Neural progenitor cell (in vitro differentiated cells): ENCODE measurements at places on chromosomes 7 and 10.

- DNase-seq: no peak
These were observed 21.7 kb upstream of the ZNF365 start for GRCh38 chr10:62352356-62352970.

- DNase-seq: no peak
These were observed 139.0 kb downstream of the CNTNAP2 start for GRCh38 chr7:146255609-146256008.

GRCh38 chr10:121415063-121415399, 183.2 kb downstream of the FGFR2 start:
- DNase-seq: no peak

GRCh38 chr7:155371884-155372781, 74.5 kb downstream of the INSIG1 start:
- DNase-seq: peak; percentile 38

DNA sequence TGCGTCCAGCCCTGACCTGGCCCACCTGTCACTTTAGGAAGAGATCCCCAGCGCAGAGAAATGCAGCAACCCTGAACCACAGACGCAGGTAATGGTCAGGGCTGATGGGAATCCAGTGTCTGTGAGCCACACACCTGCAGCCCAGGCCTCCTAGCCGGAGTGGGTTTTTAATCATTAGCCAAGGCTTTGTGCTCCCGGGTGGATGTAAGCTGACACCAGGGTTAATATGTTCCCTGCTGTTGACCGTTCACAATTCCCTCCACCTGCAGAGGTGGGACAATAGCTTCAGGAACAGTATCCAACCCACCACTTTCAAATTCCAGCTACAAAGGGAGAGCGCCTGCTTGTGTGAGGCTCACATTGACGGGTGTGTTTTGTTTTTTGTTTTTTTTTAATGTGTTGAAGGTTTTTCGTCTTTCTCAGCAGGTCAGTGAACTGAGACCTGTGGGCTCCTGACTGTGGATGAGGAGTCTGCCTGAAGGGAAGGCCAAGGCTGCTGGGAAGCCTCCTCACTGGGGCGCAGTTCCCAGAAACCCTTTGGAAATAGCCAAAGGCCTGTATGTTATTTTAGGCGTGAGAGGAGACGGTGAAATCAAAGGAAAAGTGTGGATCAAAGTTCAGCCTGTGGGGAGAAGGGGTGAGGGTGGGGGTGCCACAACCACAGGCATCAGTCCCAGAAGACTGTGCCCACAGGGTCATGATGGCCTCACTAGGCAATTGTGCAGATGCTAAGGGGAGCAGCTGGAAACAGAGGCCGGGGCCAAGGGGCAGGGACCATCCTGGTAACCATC, 111.1 kb downstream of the TNS3 start:
- peak; percentile 70 for DNase-seq

DNA sequence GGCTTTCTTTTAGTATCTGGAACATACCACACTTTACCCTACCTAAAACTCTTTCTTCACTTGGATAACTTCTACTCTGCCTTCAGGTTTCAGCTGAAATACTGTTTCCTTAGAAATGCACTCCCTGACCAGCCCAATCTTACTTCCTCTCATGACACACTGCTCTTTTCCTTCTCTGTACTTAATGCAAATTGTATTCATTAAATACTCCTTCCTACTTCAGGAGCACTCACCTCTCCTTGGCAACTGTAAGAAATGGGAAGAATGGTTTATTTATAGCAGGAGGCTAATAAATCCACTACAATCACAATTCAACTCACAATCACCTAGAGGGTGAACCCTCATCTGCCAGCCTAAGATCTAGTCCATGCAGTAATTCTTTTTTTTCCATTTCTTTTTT, 15.2 kb downstream of the ZCWPW1 start:
- no peak for DNase-seq

DNA sequence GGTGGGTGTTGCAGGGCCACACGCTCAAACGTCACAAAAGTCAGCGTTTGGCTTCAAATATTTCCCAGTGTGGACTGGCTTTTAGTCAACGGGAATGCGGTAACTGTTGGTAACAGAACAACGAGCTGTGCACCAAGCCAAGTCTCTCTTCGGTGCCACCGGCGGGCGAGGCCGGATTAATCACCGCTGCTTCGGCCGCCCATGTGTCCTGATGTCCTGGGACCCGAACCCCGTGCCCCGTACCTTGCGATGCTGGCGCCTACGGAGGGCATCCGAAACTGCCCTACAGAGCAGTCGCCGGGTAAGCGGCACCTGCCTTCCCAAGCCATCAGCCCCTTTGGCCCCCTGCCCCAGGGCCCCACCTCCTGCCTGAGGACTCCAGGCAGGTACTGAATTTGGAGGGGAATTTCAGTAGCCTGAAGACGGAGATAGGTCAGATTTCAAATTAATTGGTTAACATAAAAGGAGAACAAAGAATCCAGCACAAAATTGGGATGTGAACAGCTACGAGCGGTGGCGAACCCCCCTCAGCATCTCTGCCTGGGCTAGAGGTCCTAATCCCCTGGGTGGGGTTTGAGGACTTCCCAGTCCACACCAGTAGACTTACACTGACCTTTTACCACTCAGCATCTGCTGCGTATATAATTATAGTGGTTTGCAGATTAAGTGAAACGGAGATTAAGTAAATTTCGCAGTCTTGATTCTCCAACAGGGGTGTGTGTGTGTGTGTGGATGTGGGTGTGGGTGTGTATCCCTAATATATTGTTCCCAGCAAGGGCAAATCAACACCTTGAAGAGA, at the start of gene LRRC72:
LRRC72 (plus strand) TSS at position 84 of the 799 bp plus-strand sequence; CDS start at position 212, 128 bp downstream.
- DNase-seq: no peak

- DNase-seq: no peak
These were observed 72.9 kb downstream of the ADK start for GRCh38 chr10:74223755-74224529.

GRCh38 chr7:70725448-70725847, 406.5 kb upstream of the GALNT17 start:
- DNase-seq: no peak

DNA sequence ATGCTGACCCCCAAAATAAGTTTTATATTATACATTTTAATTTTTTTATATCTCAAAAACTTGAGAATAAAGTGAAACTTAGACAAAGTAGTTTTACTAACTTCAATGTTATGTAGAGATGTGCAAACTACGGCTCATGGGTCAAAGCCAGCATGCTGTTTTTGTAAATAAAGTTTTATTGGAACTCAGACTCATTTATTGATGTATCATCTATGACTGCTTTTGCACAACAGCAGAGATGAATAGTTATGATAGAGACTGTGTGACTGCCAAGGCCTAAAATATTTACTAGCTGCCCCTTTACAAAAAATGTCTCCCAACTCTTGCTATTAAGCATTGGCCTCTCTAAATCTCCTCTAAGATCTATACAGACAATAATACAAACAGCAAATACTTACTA, 12.4 kb downstream of the MTPN start:
- no peak for DNase-seq

DNA sequence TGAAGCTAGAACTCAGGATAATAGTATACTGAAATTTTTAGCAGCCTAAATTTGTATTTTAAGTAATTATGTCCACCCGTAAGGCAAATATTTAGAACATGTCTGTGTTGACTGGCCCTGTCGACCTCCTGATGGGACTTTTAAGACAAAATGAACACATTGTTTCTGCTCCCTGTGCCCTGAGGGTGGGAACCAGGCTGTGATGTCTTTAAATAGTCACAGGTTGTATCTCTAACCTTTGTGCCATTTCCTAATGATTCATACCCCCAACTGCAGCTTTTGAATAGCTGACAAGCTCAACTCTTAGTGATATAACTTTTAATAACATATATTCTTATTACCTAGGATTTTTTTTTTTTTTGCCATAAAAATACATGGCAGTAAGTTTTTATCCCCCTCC, 494.9 kb upstream of the AKR1E2 start:
- no peak for DNase-seq

DNA sequence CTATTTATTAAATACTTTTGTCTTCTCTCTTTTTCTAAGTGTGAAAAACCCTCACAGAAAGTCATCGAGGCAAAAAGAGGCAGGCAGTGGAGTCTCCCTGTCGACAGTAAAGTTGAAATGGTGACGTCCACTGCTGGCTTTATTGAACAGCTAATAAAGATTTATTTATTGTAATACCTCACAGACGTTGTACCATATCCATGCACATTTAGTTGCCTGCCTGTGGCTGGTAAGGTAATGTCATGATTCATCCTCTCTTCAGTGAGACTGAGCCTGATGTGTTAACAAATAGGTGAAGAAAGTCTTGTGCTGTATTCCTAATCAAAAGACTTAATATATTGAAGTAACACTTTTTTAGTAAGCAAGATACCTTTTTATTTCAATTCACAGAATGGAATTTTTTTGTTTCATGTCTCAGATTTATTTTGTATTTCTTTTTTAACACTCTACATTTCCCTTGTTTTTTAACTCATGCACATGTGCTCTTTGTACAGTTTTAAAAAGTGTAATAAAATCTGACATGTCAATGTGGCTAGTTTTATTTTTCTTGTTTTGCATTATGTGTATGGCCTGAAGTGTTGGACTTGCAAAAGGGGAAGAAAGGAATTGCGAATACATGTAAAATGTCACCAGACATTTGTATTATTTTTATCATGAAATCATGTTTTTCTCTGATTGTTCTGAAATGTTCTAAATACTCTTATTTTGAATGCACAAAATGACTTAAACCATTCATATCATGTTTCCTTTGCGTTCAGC, 43.4 kb downstream of the TARP start:
- no peak for DNase-seq

DNA sequence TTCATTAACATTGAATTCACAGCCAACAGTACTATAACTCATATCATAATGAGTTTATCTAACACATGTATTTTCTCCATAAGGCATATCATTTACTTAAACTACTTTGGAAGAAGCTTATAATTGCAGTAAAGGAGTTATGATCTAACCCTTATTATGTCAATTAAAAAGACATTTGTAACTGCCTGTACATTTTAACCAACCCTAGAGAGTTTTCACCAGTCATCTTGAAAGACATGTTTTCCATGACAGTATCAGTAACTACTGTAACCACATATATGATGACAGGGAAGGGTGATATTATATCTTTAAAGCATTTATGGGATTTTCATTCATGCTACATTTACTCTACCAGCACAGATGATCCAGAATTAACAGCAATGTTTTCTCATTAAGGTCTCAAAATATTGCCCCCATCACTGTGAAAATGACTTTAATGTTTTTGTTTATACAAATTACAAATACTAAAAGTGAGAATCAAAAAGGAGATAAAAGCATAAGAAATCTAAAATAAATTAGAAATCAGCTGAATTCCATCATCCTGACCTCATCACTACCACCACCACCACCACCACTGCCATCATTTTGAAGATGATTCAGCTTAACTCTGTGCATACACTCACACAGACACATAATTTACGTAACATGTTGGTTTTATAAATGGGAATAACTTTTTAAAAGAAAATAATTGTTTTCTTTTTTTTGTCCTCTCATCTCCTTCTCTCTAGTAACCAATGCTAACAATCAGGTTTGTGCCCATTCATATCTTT, 53.6 kb downstream of the MKLN1 start:
- no peak for DNase-seq

- DNase-seq: no peak
These were observed 260.8 kb upstream of the HABP2 start for GRCh38 chr10:113292086-113292485.

GRCh38 chr7:37052705-37053104, 328.4 kb upstream of the AOAH start:
- DNase-seq: peak; percentile 82

- DNase-seq: no peak
These were observed 69.8 kb downstream of the MAP3K8 start for GRCh38 chr10:30503700-30504266.

GRCh38 chr10:12595936-12596576, 246.7 kb downstream of the CAMK1D start:
- DNase-seq: no peak

GRCh38 chr10:396535-397220, 261.4 kb downstream of the ZMYND11 start:
- no peak for DNase-seq

DNA sequence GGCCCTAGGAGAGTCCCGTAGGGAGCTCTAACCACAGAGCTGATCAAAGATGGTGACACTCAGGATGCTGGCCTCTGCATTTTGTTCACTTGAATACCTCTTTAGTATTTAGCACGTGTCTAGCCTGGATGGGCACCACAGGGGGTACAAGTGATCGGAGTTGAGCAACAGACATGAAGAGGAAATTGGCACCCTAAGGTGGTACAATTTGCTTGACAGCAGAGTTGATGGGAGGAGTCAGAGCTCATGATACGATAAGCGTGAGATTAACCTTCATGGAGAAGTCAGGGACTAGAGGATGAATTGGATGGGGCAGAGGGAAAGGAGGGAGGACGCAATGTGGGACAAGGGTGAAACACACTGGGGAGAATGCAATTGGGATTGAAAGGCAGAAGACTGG, 9.9 kb upstream of the ZNF212 start:
- DNase-seq: peak; percentile 23

GRCh38 chr7:129575699-129576098, 35.8 kb upstream of the NRF1 start:
- DNase-seq: no peak

GRCh38 chr7:17275749-17276671, 22.4 kb upstream of the AHR start:
- no peak for DNase-seq

- DNase-seq: no peak
These were observed 146.7 kb downstream of the CXCL12 start for GRCh38 chr10:44238212-44238611.
